Fibroblast of skin of right biceps (primary cell): ENCODE measurements at places on chromosomes 1 and 21.

- peak; percentile 35 for DNase-seq
These were observed 94.5 kb downstream of the PRDM2 start for GRCh38 chr1:13794231-13795187.

DNA sequence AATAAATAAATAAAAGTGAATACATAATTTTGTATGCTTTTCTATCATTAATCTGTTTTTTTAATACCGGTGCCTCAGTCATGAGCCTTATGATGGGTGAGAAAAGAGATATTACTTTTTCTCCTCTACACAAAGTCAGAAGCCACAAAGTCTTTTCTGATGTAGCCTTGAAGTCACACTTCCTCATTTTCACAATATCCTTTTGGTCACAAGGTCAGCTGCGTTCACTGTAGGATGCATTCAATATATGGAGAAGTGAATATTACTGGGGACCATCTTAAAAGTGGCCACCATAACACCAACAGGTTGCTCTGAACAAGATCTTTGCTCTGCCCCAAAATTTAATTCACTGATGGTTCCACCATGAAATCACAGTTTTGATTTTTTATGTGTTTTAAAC is 83.3 kb upstream of the TNR start:
- no peak for DNase-seq

GRCh38 chr1:117732065-117732797 is 126.4 kb downstream of the TENT5C start:
- DNase-seq: no peak

- DNase-seq: no peak
These were observed 14.4 kb downstream of the CD55 start for GRCh38 chr1:207335695-207336363.

GRCh38 chr1:162213281-162213912 is 143.9 kb downstream of the NOS1AP start:
- no peak for DNase-seq

GRCh38 chr1:6859415-6860343 is 74.4 kb downstream of the CAMTA1 start:
- peak; percentile 99 for DNase-seq

DNA sequence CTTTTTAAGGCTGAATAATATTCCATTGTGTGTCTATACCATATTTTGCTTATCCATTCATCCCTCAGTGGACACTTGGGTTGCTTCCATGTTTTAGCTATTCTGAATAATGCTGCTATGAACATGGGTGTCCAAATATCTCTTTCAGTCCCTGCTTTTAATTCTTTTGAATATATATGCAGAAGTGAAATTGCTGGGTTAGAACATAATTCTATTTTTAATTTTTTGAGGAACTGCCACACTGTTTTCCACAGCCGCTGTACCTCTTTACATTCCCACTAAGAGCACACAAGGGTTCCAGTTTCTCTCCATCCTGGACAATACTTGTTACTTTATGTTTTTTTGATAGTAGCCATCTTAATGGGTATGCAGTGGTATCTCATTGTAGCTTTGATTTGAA is 65.6 kb downstream of the RIMS3 start:
- no peak for DNase-seq

GRCh38 chr1:236486356-236487002 is 37.3 kb upstream of the LGALS8 start:
- DNase-seq: no peak

GRCh38 chr1:91406773-91407389 is 2.2 kb upstream of the HFM1 start:
- DNase-seq: peak; percentile 12

DNA sequence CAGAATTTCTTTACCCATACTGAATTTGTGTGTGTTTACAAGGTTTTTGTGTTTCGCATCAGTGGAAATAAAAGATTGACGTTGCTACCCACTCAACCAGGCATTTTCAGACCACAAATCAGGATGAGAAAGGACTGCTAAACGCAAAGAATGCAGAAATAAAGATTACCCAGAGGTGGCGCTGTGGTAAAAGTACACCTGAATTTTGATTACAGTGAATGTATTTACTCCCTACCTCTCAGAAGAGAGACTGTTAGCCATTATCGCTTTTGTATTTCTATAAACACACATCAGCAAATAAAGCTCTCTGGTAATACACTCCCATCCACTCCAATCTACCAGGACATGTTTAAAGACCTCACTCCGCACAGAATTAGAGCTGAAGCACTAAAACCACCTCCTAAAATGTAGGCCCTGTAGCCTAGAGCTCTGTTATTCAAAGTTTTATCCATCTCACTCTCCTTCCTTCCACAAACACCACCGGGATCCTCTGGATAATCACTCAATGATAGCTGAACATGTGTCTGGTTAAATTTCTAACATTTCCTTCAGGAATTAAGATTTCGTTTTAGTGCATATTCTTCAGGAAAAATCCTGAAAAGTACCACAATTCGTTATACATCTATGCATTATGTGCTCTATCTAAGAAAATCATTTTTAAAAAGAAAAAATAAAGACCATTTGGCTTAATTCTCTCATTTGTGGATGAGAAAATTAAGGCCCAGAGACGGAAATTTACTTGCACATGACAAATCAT is 2.5 kb upstream of the LMO4 start:
- DNase-seq: peak; percentile 52

GRCh38 chr1:31723828-31724359 is 20.1 kb upstream of the COL16A1 start:
- peak; percentile 85 for DNase-seq

DNA sequence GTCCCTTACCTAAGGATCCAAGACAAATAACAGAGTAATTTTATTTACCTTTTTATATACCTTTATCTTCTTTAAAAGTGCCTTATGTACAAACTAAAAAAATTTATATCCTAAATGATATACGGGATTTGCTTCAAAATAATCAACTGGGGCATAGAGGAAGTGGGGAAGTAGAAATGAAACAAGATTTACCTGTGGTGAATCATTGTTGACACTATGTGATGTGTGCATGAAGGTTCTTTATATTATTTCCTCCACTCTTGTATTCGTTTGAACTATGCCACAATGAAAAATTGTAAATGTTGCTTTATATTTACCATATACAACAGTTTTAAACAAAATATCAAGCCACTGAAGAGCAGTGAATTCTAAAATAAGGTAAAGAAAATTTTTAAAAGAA is 13.0 kb downstream of the RGS7 start:
- DNase-seq: no peak

DNA sequence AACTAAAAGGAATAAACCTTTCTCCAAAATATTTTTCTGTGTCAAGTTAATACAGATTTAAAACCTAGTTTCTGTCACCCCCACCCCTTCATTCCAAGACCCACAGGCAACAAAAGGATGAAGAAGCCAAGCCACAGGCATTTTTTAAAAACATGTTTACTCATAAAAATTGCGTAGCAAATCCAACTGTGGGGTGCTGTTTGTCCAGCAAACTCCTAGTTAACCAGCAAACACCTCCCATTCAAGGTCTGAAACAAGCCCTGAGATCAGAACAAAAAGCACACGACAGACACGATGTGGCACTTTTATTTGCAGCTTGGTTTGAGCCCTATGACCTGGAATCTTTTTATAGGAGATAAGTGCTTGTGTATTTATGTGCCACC is 149.9 kb upstream of the CAMK1G start:
- DNase-seq: peak; percentile 52
